CD4-positive, alpha-beta T cell treated with Interleukin-6 for 4 hours (primary cell): ENCODE measurements at places on chromosomes 1 and 21.

DNA sequence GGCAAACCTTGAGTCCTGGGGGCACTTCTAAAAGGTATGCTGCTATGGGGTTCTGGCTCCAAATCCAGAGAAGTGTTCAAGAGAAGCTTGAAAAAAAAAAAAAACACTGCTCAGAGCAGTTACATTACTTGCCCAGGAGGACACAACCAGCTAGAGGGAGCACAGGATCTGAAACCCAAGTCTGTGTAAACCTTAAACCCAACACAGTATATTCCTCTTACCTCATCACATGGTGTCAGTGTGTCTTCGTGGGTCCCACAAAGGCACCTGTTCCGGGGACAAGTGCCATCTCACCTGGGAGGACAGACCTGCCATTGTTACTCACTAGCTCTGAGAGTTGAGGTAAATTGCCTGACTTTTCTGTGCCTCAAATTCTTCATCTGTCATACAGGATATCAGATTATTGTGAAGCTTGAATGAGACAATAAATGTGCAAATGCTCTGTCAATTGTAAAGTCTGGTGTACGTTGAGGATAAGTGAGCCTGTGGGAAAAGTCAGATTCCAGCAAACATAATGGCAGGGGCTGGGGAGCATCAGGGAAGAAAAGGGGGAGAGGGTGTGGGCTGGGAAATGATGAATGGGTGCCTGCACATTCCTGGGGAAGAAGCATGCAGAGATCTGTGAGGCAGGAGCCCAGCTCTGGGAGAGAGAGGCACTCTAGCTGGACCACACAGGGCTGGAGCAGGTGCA, 170.4 kb upstream of the ZC3H12A start:
- no peak for DNase-seq

DNA sequence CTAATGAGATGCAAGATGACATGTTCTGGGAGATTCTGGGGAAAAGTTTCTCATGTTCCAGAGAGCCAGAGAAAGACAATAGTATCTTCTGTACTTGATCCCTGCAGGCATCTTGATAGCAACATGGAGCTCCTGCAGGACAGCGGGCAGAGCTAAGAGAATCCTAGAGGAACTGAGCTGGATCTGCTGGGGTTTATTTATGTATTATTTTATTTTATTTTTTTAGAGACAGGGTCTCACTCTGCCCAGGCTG, 22.7 kb upstream of the SCAF4 start:
- DNase-seq = no peak

GRCh38 chr1:95451054-95451453, 217.0 kb downstream of the RWDD3 start:
- no peak for DNase-seq

DNA sequence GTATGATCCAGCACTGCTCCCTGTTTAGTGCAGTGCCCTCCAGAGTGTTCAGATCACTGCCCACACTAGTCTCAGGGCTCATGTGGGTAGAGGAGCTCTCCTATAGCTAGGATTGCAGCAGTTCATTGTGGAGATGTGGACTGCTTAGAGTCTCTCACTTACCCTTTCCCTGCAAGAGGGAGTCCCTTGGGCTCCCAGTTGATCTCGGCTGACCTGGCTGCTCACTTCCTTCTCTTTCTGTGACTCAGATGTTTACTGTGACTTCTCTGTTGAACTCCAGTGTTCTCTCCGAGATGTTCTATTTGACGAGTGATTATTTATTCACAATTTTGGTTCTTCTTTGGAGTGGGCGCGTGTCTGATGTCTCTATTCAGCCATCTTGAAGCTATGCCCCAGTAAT, 141.9 kb downstream of the PTBP2 start:
- no peak for DNase-seq

DNA sequence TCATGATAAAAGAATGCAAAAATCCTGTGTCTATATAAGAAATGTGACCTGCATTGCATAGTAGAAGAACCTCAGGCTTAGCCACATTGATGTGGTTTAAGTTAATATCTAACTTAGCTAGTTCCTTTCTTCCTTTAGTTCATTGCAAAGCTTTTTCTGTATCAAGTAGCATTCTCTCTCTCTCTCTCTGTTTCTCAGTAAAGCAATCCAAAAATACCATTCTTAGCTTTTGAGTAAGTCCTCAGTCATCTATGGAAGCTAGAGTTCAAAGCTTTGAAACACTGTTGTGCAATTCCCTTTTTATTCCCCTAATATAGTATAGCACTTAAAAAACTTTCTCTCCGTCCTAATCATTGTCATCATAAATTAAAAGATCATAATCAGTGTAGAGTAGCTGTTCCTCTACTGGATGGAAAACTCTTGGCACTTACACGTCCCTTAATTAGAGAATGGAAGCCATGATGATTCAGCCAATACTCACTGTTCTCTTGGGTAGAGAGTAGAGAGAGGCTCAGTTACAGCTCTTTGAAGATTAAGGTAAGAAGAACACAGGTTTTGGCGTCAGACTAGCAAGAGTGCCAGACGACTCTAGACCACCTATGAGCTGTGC, 350.3 kb upstream of the LYPLAL1 start:
- DNase-seq = no peak

GRCh38 chr1:211517006-211517405, 25.0 kb upstream of the RD3 start:
- DNase-seq = peak; percentile 3

DNA sequence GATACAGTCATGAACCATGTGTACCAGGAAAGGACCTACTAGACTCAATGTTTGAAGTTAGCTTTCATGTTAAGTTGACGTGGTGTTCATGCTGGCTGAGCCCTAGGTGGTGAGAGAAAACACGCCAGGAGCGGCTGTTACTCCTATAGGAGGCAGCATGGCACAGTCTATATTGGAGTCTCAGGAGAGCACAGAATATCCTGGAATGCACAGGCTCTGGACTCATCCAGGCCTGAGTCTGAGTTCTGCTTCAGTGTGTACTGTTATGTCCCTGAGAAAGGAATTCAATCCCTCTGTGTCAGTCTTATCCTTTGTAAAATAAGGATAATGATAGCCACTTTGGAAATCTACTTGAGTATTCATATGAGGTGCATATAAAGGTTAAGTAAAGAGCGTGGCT, 41.2 kb downstream of the DPT start:
- no peak for DNase-seq

GRCh38 chr1:53121319-53122172, 20.9 kb downstream of the SLC1A7 start:
- DNase-seq = no peak

- no peak for DNase-seq
These were observed 25.0 kb downstream of the MCOLN2 start for GRCh38 chr1:84971957-84972356.

DNA sequence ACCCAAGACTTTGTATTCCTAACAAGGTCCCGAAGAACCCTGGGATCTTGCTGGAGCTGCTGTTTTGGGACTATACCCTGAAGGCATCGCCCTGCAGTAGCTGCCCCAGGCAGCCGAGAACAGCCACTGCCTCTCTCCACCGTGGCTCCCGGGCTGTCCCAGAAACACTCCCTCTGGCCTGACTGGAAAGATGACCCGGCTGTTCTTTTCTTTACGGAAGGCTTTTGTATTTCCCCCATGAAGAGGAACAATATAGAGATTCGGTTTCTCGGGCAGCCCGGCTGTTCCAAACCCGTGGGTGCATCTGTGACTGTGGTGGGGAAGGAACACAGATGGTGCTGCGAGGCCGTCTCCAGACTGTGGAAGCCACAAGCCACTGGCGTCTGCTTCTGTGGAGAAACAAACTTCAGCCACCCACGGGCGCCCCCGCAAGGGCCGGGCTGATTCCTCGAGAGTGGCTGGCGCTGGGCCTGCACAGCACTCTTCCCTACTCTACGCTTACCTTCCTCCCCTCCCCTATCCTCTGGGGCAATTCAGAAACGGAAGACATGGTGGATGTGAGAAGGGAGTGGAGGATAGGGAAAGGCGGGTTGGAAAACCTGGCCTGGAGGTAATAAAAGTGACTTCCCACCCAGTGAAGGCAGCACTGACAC, 33.7 kb upstream of the VASH2 start:
- DNase-seq = no peak

DNA sequence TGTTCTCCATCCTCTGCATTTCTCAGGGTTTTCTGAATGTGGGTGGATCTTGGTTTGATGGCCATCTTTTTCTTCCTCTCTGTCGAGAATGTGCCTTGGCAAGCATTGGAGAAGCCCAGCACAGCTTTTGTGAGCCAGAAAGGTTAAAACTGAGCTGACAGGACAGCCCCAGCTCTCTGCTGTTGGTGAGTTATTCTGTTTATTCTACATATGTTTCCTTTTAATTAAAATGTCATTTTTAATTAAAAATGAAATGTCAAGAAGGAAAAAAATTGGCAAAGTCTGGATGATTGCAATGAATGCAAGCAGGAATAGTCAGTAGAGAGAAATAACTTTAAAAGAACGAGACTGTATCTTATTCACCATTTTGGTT, 325.8 kb downstream of the PTBP2 start:
- DNase-seq = no peak

DNA sequence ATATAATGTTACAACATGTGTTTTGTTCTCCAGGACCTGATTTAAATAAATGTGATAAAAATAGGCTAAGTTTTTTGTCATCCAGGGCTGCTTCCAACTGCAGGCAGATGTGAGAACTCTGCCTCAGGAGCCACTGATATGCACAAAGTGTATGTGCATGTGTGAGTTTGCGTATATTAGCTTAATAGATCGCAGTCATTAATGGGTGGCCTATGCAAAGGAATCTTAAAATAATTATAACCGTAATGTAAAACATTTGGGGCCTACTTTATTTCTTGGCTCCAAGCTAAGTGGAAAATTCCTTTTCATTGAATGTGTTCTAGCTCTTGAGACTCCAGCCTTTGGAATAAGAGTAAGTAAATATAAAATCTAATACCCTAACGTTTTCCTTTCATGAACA, 16.8 kb downstream of the DHX9 start:
- DNase-seq = no peak

DNA sequence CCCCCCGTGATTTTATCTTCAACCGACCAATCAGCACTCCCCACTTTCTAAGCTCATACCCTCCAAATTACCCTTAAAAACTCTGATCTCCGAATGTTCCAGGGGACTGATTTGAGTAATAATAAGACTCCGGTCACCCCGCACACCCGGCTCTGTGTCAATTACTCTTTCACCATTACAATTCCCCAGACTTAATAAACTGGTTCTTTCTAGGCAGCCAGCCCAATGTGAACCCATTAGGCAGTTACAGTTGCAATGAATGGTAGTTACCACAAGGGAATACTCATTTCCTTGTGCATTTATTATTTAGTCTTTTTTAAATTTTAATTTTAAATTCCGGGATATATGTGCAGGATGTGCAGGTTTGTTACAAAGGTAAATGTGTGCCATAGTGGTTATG, 177.9 kb downstream of the HFM1 start:
- no peak for DNase-seq

GRCh38 chr1:218983433-218983832, 190.2 kb upstream of the LYPLAL1 start:
- DNase-seq = no peak

DNA sequence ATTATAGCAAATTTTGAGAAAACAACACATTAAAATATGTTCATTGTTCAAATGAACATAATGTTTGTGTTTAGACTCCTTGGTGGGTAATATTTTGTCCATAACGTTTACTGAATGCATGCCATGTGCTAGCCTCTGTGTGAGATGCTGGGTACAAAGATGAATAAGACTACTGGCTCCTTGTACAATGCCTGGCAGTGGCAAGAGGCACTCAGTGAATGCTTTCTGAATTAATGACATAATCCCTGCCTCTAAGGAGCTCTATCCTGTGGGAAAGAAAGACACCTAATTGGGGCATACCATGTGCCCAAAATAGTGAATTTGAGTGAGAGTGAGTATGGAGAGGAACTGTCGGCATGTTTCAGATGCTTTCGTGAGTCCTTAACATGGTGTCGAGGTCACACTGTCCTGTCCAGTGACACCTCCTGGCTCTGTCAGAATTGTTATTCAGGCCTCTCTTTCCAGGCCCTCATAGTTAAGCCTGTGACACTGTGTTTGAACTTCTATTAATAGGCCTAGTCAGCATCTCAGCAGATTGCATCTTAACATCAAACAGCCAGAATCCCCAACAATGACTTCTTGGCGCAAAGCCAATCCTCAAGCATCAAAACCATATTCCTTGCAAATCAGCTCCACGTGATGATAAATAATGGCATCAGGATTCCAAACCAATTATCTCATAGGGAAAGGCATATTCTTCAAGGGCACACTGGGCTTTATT, 32.8 kb upstream of the S1PR1 start:
- no peak for DNase-seq

DNA sequence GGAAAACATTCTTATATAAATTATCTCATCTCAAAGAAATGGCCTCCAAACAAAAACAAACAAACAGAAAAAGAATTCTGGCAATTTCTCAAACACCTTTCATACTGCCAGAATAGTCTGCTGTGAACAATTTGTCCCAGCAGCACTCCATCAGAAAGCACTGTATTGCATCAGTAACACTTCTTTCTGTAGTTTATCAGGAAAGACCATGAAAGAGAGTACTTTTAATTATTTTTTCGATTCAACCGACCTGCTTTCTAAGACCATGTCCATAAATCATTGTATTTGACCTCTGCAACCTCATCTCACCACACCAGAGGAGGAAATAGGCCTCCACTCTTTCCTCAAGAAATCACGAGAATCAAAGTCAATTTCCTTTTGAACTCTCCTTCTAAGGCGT, 1579.9 kb downstream of the MRPL39 start:
- no peak for DNase-seq

GRCh38 chr21:38333301-38334272, 76.8 kb downstream of the KCNJ15 start:
- DNase-seq = no peak

- no peak for DNase-seq
These were observed 247.6 kb upstream of the SGIP1 start for GRCh38 chr1:66286307-66286706.

- DNase-seq = no peak
These were observed 20.7 kb upstream of the RGS1 start for GRCh38 chr1:192554904-192555303.

- DNase-seq = no peak
These were observed 4.2 kb downstream of the FABP3 start for GRCh38 chr1:31368611-31369107.

DNA sequence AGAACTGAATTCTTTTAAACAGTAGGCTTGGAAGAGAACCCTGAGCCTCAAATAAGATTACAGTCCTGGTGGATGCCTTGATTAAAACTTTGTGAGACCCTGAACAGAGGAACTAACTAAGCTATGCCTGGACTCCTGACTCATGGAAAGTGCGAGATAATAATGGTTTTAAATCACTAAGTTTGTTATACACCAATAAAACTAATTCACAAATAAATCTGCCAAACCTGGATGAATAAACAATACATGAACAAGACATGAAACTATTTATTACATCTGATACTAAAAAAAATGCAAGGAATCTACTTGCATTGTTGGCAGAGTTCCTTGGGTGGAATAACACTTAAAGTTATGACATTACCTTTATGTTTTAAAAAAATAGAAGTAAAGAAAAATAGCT, 118.4 kb downstream of the PIGK start:
- no peak for DNase-seq

DNA sequence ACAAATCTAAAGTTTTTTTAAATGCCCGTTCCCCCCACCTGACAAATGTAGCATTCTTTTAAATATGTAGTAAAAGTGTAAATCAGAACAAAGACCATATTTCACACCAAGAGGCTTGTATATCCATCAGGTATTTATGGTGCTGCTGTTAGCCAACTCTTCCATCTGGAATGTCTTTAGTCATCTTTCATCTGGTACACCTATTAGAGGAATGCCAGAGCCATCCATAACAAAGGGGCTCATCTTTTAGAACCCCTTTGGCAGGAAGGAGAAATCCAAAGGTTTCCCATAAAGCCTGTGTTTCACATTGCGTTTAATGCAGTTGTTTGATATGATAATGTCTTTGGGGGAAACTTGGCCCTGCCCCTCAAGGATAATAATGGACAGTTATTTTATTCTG, 79.3 kb upstream of the C1orf87 start:
- DNase-seq = no peak
